ENCODE measurements at places on chromosomes 16 and 17.

GRCh38 chr16:11572301-11572995, 14.3 kb downstream of the LITAF start:
- DNase-seq = no peak

- DNase-seq = no peak
These were observed 33.4 kb downstream of the AXIN2 start for GRCh38 chr17:65527857-65528591.

DNA sequence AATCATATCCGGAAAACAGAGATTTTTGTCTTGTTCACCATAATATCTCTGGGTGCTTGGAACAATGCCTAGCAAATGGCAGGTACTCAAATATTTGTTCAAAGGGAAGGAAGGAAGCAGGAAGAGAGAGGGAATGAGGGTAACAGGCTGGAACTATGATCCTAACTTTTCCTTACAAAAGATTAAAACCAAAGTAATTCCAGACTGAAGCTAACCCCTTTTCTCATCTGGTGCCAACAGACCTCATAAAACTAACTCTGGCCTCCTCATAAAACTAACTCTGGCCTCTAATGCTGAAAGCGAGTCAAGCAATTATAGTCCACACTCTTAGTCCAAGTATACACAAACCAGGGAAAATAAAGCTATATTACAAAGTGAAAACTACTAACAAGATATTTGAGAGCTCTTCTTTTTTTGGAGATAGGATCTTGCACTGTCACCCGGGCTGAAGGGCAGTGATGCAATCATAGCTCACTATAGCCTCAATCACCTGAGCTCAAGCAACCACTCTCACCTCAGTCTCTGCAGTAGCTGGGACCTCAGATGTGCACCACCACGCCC, 84.6 kb downstream of the KANSL1 start:
- DNase-seq = no peak

- DNase-seq = no peak
These were observed 67.9 kb downstream of the HIC1 start for GRCh38 chr17:2122641-2123302.

GRCh38 chr17:32807577-32807976, 69.3 kb downstream of the MYO1D start:
- DNase-seq = peak; percentile 19

DNA sequence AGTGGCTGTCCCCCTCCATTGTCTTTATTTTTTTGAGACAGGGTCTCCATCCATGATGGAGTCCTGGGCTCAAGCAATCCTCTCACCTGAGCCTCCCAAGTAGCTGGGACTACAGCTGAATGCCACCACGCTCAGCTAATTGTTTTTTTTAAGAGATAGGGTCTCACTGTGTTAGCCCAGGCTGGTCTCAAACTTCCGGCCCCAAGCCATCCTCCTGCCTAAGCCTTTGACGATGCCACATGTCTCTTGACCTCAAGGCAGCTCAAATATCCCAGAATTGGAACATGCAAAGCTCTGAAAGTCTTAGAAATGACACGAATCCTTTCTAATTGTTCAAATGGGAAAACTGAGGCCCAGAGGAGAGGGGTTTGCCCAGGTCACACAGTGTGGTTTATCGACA, 75.4 kb upstream of the ZNF423 start:
- DNase-seq = no peak

DNA sequence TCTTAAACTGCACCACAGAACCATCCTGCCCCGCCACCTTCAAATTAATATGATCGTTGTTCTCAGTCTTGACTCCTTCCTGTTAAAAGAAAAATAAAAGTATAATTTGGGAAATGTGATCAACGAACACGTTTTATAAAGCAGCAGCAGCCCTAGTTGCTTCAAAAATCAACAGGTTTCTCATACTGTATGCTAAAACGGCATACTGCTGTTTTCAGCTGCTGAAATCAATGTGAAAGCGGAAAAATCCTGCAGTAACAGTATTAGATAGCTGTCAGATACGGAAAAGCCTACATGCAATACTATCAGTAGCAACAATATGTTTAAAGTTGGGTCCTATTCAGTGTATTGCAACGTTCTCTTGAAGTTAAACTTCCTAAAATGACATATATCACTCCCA, 1.6 kb downstream of the SUMO2 start:
- DNase-seq = no peak

DNA sequence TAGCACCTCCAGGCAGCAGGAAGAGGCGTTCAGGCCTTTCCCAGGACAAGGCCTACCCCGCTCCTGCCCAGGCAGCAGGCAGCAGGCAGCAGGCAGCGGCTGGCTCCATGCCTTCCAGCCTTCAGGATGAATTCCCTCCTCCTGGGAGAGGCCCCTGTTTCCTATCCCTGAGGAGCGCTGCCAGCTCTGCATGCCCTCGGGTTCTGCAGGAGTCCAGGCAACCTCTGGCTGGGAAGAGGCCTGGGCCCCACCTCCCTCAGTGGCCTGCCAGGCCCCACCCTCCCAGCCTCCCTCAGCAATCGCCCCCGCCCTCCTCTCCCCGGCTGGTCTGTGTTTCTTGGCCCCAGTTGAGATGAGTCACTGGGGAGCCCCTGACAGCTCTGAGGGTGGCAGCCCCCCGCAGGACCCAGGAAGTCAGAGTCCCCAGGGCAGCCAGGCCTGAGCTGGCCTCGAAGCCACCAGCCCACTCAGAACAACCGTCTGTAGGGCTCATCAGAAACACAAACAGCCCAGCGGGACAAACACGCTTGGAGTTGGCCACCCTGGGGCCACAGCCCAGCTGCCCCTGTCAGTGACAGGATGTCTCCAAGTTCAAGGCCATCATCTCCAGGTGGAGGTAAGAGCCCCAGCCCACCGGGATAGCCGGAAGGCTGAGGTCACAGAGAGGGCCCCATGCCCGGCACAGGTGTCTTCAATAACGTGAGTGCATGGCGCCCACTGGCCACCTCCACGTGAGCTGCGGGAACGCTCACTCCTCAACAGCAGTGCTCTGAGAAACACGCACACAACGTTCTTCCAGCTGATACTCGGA, 39.5 kb upstream of the CIBAR2 start:
- no peak for DNase-seq

DNA sequence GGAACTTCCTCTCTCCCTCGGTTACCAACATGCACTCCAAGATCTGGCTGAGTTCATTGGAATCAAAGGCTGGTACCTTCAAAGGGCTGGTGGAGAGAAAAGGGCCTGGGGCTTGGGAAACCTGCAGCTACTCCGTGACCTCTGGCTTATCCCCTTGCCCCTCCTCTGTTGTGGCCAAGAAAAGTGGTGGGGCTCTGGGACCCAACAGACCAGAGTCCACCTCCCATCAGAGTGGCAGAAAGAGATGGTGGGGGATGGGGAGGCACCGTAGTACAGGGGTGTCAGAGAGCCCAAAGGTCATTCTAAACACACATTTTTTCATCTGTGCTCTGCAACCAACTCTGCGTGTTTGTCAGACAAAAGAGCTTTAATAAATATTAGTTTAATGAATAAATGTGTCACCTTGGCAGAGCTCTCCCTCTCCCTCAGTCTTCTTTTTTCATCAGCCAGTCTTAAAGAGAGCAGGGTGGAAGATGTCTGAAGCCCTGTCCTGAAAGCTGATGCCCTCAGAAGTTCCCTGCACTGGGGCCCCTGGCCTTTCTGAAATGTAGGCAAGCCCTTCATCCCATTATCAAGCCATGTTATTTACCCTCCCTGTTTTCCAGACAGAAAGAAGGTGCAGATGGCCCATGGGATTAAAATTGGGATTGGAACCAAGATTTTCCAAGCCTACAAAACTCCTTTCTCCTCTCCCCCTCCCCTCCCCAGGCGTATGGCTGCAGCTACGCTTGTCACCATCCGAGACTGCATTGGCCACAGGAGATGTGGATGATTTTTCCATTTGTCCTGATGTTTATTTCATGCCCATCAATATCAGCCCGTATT, 227.3 kb downstream of the CCDC182 start:
- no peak for DNase-seq

DNA sequence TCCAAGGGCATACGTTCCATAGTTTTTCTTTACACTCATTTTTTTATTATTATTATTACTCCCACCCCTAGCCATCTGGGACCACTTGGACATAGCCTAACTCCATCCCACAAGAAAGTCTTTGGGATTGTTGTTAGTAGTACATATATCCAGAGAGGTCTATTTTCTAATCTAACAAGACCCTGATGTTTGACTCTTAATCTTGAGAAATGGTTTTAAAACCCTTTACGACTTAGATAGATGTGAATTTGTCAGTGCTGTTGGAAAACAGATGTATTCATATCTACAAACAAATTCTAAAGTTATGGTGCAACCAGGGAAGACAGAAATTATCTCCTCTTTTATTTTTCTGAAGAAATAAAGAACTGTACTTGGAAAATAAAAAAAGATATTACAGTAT, 197.8 kb downstream of the CDH11 start:
- no peak for DNase-seq

DNA sequence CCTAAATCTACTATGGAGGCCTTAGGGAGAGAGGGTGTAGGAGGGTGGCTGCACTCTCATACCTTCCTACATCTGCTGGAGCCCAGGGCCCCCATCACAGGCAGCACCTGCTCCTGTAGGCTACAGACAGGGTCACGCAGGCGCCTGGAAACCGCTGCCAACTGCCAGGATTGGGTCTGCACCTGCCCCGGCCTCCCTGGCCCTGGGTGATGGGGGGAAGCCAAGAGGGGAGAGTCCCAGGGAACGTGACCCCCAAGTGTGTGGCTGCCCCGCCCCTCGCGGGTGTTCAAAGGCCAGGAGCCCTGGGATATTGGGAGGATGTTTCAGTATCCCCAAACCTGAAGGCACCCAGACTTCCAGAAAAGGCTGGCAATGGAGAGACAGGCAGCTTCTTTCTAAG, 5.6 kb upstream of the TEX19 start:
- no peak for DNase-seq

Measured in NCI-H526 treated with DMSO at 0.1 percent for 48 hours (cell line).